Mesothelial cell of epicardium (in vitro differentiated cells): ENCODE measurements at places on chromosomes 16 and 17.
A peak's percentile ranks its signal among the peaks of the same experiment; 100 is the strongest.

- no peak for DNase-seq
Observed at GRCh38 chr17:10585529-10585928, 36.1 kb upstream of the MYH2 start.

DNA sequence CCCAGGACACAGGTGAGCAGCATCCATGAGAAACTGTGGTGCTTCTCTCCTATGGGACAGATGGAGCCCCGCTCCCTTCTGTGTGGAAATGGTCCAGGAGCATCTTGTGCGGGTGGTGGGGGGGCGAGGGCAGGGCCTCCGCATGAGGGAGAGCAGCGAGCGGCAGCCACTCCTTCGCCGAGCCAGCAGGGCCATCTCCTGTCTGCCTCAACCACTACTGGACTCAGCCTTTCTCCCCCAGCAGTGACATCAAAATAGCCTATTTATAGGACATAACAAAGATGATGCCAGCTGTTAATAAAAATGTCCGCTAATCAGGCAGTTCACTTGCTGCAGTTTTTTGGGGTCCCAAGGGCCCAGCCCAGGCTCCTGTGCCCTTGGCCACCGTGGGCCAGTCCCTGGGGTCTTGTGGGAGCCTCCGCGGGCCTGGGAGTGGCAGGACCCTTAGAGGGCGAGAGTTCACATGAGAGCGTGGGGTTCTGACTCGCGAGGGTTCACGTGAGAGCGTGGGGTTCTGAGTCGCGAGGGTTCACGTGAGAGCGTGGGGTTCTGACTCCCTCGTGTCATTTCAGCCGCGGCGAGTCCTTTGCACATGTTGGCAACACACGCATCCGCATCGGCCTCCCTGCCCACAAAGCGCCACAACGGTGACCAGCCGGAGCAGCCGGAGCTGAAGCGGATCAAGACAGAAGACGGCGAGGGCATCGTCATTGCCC is 47.4 kb downstream of the WDR45B start:
- no peak for DNase-seq

DNA sequence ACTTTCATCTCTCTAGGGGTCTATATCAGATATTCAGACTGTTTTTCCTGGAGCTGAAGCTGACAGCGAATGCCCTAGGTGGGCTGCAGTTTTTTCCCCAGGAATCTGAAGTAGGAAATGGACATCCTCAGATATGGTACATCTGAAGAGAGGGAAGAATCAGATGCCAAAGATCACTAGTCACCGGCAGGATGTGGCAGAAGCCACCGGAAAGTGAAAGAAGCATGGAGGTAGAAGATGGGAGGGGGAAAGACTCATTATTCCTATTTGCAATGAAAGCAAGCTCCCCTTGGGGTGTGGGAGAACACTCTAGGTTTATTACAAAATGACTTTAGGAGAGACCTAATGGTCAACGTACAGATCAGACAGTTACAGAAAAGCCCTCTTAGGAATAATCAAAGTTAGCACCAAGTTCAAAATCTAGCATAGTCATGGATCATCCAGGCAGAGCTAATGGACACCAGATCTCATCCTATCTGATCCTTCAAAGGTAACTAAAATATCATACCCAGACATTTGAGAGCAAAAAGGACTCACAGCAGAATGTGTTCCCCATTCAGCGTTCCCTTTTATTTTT is 110.7 kb downstream of the HS3ST3A1 start:
- no peak for DNase-seq

- peak; percentile 86 for DNase-seq
Observed at GRCh38 chr16:19907161-19907992, 22.7 kb upstream of the GPRC5B start.

DNA sequence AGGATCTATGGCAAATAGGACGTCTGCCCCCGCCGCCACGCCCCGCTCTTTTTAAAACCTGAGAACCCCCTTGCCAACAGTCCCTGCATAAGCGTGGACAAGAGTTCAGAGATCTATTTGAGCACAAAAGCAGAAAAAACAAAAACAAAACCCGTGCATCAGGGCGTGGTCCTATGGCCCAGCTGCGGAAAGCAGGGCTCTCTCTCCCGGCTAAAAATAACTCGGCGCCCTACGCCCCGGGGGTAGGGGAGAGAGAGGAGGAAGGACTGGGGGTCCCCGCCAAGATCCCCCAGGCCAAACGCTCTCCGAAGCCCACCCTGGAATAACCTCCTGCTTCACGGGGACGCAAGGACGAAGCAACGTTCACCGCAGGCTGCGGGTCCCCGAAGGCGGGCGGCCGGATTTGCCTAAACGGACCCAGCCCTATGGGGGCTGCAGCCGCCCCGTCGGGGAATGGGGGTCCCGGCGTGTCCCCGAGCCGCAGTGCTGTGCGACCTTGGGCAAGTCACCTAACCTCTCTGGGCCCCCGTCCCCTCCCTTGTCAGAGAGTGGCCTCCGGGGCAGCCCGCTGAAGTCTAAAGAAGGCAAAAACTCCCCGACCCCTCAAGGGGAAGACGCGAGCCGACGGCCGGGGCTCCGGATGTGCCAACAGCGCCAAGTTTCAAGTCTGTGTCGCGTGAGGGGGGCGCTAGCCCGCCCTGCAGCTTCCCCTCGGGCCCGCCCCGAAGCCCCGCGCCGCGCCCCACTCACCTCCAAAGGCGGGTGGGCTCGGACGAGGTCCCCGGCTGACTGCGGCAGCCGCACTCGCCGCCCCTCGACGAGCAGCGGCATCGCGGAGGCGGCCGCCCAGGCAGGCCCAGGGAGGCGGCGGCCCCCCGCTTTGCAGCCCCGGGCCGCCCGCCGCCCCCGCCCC is 477 bp downstream of the NTAN1 start:
- DNase-seq, result no peak

DNA sequence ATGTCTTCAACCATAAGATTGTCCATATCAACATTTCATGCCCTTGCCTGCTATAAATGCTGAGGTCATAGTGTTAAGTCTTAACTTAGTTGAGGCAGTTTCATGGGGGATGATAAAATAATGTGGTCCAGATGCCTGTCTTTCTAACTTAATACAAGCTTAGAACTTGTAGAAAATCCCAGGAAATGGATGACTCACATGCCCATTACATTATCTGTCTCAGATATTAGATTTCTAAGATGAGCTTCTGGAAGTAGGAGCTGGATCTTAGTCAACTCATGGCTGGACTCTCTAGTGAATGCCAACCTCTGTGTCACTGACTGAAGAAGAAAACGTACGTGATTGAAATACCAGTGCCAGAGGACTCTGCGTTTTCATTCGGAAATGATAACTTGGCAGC is 797.5 kb upstream of the EEF2KMT start:
- DNase-seq, result no peak

- no peak for DNase-seq
Observed at GRCh38 chr16:81551151-81551808, 106.7 kb downstream of the CMIP start.

GRCh38 chr16:78729687-78730086 is 630.2 kb downstream of the WWOX start:
- no peak for DNase-seq

DNA sequence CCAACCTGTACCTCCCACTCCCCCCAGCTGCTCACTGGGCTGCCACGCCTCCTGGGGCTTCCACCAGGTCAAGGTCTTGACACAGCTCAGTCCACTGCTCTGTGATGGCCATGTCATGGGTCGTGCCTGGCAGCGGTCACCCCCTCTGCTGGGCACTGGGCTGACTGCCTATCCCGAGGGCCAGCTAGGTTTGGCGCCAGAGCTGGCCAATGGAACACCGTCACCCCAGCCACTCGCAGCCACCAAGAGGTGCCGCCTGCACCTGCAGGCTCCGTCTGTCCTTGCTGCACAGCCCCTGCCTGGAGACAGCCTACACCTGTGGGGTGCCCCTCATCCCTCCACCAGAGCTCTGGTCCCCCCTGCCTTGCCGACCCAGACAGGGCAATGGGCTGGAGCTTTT is 4.5 kb upstream of the RAB40C start:
- no peak for DNase-seq

- DNase-seq, result no peak
Observed at GRCh38 chr16:70582280-70582978, 58.8 kb downstream of the SF3B3 start.

DNA sequence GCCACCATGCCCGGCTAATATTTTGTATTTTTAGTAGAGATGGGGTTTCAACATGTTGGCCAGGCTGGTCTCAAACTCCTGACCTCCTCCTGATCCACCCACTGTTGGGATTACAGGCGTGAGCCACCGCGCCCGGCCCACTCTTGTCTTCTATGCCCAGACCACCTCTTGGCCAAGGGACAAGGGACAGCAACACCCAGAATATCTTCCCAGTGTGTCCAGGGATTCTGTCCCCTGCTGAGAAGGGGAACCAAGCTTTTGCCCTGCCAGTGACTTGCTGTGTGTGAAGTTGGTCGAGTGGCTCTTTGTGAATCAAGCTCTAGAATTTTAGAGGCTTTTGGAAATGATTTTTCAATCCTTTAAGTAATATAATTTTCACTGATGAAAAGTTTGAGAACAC is 1.7 kb upstream of the MPO start:
- no peak for DNase-seq

DNA sequence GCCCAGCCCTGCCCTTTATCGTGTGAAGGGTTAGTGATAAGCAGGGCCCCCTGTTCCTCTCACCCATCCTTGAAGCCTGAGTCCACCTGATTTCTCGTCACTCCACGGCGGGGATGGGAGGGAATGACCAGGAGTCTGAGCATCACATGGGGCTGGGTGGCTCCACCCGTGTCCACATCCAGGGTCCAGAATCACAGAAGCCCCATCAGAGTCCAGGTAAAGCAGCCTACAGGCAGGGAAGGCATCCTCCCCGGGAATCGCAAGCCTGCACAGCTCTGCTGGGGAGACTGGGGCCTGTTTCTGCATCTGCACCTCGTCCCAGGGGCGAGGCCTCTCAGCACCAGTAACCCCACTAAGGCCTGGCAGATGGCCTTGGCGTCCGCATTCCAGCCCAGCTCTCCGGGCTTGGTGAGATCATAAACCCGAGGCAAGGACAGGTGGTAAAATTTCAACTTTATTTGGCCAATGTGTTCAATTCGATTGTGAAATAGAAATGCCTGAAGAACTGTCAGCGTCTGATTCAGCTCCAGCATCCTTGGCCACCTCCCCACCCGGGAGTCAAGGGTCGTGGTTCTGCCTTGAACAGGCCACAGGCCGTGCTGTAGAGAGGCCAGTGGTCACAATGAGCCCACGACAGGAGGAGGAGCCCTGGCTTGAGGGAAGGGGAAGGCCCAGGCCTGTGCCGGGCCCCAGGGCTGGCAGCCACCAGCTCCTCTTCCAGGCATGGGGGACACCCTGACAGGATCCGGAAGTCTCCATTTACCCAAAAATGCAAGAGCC is 8.1 kb upstream of the PPP1R27 start:
- no peak for DNase-seq

DNA sequence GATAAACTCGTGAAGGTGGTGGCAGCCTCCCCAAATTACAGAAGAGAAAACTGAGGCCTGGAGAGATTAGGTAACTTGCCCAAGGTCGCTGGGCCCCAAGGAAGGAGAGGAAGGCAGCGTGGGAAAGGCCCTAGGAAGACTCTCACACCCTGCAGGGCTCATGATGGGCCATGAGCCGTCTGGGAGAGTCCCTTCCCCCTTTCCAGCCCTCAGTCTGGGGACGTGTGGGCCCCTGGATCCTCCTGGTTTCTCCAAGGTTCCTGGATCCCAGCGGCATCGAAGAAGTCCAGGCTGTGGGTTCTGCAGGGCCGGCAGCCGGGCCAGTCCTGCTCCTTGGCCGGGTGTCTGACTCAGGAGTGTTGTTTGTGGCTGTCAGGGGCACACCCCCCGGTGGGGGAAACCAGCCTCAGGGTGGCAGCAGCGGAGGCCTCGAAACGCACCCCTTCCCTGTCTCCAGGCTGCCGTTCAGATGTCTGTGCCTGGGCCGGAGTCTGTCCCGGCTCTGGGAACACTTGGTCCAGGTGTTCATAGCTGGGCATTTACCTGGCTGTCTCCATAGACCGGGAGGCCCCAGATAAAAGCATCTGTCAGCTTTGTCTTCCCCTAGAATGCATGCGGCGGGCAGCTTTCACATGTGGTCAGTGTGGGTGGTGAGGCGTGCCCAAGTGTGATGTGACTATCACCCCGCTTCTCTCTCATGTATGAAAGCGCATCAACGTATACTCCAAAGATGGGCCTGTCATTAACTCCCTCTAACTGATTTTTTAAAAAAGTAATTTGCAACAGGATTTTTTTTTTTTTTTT is 3.7 kb upstream of the RAP1GAP2 start:
- no peak for DNase-seq

DNA sequence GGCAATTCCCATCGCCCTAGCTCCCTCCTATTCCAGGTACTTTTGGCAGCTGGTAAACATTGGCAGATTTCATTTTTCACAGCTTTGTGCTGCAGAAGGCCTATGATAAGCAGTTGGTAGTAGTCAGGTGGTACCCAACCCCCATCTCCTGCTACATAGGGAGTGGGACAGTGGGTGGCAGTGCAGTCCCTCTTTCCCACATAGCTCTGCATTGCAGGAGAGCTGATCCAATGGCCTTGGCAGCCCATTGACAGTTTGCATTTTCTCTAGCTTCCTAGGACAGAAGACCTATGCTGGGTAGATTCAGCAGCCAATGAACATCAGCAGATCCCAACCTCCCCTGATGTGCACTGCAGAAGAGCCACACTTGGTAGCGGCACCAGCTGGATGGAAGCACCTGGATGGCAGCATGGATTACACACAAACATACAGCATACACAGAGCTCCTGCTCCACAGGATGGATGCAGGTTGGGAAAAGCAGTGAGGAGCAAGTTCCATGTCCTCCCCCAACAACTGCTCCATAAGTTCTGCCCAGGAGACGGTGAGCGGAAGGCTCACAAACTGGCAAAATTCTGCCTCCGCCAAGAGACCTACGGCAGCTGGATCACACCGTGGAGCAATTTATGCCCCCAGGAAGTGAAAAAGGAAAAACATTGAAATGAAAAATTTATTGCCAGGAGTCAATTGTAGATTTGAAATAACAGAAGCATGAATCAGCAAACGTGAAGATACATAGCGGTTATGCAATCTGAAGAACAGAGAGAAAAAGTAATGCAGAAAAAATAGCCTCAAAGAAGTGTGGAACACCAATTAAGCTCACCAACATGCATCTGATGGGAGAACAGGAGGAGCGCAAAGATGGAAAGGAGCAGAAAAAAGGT is 95.7 kb downstream of the CACNG1 start:
- no peak for DNase-seq

DNA sequence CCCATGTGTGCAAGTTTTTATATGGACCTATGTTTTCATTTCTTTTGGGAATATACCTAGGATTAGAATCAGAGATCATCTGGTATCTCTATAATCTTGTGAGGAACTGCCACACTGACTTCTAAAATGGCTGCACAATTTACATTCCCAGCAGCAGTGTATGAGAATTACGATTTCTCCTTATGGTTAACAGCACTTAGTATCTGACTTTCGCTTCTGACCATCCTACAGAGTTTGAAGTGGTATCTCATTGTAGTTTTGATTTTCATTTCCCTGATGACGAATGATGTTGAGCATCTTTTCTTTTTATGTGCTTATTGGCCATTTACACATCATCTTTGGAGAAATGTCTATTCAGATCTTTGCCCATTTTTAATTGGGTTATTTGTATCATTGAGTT is 10.0 kb downstream of the C16orf96 start:
- no peak for DNase-seq

- no peak for DNase-seq
Observed at GRCh38 chr16:84718-85406, 6.8 kb downstream of the MPG start.
